ENCODE measurements at places on chromosomes 5 and 9.
A peak's percentile ranks its signal among the peaks of the same experiment; 100 is the strongest.

GRCh38 chr9:121778252-121779225 lies 127.1 kb downstream of the DAB2IP start:
- DNase-seq: no peak

DNA sequence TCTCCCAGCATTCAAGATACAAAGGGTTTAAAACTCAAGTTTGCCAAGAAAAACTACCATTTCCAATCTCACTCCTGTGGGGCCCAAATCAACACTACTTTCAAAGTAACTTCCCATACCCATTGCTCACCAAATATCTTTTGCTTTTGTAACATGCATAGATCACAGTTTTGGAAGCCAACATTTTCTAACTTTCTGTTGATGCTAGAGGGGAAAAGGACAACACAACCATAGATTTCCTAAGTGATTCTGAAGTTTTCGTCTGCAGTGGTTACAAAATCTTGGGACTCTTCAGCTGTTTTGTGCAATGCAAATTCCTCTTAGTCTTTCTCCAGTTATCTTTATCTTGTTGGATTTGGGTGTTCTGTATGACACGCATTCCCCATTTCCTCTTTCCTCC lies 94.1 kb upstream of the PAPPA start:
- DNase-seq: no peak

GRCh38 chr9:27485158-27485557 lies 38.9 kb upstream of the IFNK start:
- no peak for DNase-seq

DNA sequence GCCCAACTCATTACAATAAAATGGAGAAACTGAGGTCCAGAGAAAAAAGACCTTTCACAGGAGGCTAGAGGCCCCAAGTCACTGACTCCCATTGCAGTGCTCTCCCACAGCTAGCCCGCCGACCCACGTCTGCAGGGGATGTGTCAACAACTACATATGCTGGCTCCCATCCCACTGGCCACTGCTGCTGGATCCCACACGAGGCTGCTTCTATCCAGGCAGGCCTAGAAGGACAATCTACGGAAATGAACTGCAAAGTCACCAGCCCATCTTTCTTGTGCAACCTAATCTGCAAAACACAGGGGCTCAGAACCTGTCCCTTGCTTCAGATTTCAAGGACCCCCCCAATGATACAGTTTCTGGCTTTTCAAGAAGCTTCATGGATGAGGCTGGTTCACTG lies 24.0 kb downstream of the RAPGEF1 start:
- no peak for DNase-seq

- DNase-seq: no peak
These were observed 84.6 kb downstream of the PAX5 start for GRCh38 chr9:36949466-36949865.

DNA sequence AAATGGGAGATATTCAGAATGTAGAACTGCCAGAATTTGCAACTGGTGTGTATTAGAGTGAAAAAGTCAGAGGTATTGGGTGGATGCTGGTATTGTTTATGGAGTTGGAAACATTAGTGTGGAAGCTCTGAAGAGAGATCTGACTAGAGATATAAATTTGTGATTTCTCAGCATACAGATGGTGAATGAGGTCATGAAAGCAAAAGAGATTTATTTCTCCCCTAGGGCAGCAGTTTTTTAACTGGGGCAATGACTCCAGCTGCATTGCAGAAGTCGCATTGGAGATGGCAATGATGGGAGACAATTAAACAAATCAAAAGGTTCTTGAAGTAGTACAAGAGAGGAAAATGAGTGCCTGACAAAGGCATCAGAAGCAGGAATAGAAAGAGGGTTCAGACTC lies 64.9 kb downstream of the CETN3 start:
- no peak for DNase-seq

DNA sequence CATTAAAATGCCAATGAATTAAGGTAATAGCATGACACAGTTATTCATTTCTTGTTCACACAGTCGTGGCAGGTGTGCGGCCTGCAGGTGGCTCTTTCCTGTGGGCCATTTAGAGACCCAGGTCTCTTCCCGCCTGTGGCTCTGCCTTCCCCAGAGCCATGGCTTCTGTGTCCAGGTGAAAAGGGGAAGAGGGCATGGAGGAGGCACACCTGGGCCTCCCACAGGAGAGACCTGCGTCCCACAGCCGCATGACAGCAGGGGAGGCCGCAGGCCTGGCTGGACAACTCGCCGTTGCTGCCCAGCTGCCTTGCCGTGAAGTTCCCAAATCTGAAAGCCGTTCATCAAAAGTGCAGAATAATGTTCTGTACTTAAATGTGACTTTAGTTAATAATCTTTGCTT lies 14.4 kb upstream of the PLEKHG4B start:
- DNase-seq: no peak

GRCh38 chr9:85981369-85981768 lies 40.4 kb downstream of the NAA35 start:
- no peak for DNase-seq

DNA sequence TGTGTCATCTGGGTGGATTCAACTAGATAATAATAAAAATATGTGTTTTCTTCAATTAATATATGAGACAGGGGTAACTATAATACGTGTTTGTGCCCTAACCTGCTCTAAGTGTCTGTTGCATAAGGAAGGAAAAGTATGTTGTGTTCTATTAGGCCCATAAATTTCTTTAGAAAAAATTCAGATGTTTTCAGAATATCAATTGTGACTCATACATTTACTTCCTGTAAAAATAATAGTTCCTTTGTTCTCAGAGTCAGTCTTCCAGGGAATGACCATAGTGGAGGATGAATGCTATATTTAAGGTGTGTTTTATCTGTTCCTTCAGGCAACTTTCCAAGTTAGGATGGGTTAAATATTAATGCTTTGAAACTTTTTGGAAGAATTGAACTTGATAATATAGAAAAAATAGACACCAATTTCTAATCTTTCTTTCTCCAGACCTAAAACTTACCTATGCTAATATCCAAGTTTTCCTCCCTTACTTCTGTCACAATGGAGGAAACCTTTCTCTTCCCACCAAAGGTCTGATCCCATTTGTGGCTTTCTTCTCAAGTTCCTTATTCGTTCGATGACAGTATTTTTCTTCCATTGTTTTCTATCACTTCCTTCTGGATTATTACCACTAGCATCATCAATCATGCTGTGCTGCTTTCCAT lies 49.9 kb downstream of the ISL1 start:
- no peak for DNase-seq

GRCh38 chr9:78821126-78821822 lies 524.3 kb downstream of the PSAT1 start:
- DNase-seq: peak; percentile 14

DNA sequence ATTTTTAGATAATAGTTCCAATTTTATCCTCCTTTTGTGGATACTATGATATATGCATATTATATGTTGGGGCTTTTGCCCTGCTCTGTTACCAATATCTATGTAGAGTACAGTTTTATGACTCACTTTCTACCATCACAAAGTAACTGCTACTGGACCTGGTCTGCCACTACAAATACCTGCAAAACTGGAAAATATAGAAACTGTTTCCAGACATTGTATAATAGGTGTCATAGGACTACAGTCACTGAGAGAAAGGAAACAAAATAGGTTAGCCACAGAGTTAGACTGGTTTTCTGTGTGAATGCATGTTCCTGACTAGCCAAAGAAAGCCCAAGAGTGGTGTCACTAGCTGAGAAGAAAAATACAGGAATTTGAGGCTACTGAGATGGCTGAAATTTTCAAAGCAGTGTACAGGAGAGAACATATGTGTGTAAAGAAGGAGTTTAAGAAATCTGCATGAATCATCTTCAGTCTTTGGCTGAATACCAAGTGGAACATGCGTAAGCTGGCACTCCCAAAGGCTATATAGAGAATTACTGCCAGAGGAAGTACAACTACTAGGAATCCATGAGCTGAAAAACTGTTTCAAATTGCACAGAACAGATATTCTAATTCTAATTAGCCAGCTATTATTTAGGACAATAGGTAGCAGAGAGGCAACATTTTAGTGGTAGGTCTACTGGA lies 29.0 kb upstream of the FAM174A start:
- no peak for DNase-seq

DNA sequence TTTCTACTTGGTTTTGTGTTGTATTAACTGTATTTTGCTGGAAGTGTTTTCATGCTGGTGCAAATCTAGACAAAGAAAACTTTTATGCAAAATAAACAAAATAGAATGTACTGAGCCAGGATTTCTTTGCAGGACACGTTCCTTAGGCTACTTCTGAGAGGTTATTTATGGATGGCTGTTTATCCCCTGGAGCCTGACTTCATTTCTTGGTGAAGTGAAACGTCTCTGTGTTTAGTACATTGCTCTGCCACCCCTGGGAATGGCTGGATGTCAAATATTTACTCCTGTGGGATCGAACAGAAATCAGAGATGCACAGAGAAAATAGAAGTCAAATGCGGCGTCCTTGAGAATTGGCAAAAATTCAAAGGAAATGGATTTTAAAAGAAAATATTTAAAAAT lies 327.1 kb upstream of the MPDZ start:
- DNase-seq: no peak

DNA sequence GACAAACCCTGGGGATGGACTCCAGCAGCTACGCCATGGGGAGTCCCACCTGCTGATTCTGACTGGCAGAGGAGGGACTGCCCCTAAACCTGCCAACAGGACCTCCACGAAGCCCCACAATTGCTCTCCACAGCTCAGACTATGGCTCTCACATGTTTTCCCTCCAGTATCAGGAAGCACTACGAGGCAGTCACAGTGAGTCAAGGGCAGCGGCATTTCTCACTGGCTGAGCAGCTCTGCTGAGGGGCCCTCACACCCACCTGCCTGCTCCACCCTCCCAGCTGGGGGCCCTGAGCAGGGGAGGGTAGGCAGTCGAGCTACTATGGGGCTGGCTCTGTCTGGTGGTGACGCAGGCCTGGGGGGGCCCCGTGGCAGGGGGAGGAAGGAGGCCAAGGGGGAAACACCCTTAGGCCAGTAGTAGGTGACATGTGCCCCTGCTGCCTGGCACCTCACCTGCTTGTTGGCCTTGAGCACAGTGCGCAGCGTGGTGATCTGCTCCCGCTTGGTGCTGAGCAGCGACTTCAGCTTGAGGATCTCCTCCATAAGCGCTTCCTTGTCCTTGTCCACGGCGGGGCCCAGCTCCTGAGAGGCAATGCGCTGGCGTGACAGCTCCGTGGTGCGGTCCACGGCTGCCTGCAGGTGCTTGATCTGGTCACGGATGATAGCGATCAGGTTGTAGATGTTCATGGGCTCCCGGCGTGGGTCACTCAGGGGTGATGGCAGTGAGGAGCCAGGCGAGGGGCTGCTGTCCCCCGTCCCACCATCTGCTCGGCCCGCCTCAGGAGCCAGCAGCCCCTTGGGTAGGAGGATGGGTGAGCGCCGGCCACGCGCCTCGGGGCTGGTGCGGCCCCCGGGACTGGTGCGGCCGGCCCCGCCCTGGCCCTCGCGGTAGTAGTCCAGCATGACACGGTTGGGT lies 46.3 kb downstream of the BICD2 start:
- DNase-seq: peak; percentile 22

DNA sequence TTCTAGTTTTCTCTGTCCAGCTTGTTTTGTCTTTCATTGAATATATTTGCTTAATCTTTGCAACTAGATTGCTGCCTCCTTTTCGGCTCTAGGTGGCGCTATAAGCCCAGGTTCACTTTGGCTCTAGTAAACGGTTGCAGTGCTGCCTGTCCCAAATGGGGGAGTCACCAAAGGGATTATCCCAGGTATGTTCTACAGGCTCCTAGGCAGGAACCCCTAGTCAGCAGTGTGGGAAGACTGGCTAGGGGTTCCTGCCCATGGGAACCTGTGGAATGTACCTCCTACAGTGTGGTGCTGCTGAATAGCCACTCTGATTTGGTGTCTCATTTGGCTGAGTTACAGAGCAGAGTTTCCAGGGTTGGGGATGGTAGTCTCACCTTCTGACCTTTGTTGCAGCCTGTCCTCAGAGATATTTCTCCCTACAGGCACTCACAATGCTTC lies 85.2 kb downstream of the ARSB start:
- peak; percentile 80 for DNase-seq

- DNase-seq: peak; percentile 31
These were observed 73.8 kb downstream of the MRPL36 start for GRCh38 chr5:1725641-1726468.

GRCh38 chr9:125758986-125759763 lies 12.0 kb downstream of the PBX3 start:
- DNase-seq: no peak

DNA sequence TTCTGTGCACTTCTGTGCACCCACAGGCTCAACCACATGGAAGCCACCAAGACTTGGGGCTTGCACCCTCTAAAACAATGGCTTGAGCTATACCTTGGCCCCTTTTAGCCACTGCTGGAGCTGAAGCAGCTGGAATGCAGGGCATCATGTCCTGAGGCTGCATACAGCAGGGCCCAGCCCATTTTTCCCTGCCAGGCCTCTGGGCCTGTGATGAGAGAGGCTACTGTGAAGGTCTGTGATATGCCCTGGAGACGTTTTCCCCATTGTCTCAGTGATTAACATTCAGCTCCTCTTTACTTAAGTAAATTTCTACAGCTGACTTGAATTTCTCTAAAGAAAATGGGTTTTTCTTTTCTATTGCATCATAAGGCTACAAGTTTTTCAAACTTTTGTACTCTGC lies 134.0 kb upstream of the EGFLAM start:
- no peak for DNase-seq

GRCh38 chr9:108615152-108615551 lies 240.6 kb downstream of the ACTL7B start:
- DNase-seq: no peak

DNA sequence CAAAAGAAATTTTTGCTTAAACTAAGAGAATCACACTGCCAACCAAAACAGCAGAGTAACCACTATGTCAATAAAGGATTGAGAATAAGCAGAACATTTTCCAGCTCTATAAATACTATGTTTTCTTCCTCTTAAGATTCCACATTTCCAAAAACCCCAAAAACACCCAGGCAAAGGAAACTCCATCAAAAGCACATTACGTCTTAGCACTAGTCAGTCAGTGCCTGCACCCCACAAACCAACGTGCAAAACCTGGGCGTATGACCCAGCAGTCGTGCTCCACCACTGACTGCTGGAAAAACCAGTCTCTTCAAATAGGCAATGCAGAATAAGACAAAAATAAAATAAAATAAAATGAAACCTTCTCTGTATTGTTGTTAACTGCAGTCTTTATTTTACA lies 85.3 kb downstream of the GNAQ start:
- no peak for DNase-seq

DNA sequence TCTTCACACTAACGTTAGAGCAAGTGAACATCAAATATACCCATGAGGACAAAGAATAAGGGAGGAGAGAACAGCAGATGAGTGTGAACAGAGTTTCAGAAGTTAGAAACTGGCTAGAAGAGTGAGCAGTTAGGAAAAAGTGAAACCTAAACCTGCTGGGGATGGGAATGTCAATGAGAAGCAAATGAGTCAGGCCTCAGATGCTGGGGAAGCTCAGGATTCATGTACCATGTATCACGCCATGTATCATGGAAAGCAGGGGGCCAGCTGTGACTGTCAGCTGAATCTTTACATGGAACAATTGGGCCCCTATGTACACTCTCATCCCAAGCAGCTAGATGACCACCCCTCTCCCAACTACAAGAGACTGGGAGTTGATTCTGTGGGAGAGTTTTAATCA lies 16.2 kb downstream of the GDF9 start:
- peak; percentile 57 for DNase-seq
